ENCODE measurements at places on chromosomes 6 and 20.

DNA sequence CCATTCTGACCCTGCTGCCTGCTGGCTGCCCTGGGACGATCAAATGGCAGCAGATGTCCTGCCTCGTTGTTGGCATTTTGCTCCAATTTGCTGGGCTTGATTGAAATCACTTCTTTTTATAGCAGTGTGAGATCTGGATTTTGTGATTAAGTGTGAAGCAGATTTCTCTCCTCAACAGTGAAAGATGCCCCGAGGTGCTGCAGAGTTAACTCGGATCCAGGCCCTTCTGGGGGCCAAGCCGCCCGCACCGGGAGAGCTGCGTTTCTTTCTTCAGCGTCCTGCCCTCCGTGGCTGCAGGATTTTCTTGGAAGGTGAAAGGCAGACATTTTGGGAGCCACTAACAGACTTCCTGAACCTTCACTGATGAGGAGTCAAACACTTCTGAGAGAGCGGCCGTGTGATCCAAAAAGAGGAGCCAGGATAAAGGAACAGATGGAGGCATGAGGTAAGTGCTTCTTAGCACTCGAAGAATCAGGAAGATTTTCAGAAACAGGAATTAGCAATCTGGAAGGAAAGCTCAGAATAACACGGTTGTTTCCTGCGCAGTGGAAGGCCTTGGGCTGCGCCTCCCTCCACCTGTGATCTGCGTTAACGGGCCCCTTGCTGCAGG lies 139.5 kb upstream of the AFDN start:
- no peak for DNase-seq

DNA sequence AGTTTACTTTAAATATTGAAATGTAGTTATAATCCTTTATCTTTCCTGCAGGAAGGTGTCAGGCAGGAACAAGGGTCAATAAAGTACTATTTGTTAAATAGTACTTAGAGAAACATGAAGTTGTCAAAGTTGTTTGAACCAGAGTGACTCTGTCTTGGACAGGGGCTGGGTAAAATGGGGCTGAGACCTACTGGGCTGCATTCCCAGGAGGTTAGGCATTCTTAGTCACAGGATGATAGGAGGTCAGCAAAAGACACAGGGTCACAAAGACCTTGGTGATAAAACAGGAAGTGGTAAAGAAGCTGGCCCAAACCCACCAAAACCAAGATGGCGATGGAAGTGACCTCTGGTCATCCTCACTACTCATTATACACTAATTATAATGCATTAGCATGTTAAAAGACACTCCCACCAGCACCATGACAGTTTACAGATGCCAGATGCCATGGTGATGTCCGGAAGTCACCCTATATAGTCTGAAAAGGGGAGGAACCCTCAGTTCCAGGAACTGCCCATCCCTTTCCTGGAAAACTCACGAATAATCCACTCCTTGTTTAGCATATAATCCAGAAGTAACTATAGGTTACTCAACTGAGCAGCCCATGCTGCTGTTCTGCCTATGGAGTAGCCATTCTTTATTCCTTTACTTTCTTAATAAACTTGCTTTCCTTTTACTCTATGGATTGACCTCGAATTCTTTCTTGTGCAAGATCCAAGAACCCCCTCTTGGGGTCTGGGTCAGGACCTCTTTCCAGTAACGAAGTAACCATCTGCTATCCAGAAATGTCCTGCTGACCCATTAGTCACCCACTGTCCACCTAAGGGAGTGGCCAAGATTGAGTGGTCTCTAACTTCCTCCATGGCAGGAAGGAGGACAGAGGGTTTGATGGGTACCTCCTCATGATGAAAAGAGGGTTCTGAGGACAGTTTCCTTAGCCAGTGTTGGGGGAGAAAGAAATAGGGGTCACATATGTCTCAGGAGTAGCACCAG lies 19.6 kb downstream of the SLC22A2 start:
- DNase-seq = no peak

DNA sequence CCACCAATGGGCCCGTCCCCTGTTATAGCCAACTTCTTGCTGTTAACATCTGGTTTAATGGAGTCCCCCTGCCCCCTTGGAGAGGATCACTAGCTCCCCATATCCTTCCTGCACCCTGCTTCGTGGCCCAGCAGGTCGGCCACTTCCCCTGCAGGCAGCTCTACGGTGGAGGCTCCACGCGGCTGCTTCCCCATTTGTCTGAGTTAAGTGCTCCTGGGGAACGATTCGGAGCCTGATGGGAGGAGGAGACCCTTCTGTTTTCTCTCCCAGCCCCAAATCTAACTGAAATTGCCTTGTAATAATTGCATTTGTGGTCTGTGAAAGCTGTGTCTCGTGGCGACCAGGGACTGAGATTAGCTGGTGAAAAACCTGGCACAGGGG lies 74.6 kb downstream of the SULF2 start:
- no peak for DNase-seq

GRCh38 chr6:156060013-156060412 lies 604.4 kb upstream of the NOX3 start:
- no peak for DNase-seq

GRCh38 chr20:18404172-18404571 lies 62.7 kb downstream of the DZANK1 start:
- no peak for DNase-seq

DNA sequence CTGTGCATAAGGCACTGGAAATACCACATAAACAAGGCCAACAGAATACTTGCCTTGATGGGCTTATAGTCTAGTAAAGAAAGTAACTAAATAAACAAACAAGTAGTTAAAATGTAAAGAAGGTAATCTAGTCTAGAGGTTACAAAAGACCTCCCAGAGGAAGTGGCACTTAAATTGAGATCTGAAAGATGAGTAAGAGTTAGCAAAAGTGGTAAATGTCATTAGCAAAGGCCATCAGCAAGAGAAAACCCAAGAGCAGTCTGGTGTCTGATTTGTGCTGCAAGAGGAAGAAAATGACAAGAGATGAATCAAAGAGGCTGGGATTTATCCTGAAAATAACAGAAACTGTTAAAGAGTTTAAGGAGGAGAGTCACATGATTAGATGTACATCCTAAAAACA lies 96.6 kb upstream of the SMLR1 start:
- no peak for DNase-seq

GRCh38 chr6:135222623-135223022 lies 41.5 kb downstream of the MYB start:
- no peak for DNase-seq

DNA sequence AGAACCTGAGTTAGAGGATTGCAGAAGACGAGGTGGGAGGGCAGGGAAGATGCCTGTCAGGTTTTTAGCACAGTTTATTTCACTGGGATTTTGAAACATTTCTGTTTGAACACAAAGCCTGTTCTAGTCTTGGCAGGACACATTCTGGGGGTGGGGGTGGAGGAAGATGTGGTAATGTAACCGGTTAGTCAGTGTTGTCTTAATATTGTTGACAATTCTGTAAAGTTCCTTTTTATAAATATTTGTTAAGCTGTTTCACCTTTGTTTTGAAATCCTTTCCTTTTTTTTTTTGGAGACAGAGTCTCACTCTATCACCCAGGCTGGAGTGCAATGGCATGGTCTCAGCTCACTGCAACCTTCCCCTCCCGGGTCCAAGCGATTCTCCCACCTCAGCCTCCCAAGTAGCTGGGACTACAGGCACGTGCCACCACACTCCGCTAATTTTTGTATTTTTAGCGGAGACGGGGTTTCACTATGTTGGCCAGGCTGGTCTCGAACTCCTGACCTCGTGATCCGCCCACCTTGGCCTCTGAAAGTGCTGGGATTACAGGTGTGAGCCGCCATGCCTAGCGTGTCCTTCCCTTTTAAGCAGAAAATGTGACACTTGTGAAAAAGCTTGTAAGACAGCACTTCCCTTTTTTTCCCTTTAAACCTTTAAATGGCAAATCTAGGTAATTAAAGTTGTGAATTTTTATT lies 20.2 kb downstream of the SLC9A8 start:
- DNase-seq = no peak

DNA sequence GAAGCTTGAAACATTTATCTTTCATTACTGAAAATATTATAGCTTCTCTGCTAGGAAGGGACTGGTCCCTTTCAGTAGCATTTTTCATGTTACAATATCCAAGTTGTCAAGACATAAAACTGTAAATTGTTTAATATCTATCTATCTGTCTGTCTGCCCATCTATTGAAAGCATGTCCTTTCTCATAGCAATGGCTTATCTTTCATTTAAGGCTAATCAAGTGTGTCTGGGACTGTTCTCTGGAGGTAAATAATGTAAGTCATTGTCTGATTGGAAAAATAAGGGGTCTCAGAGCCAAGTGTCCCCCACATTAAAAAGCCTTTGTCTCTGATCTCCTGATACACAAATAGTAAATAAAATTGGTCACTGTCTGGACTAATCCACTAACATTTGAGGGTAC lies 135.5 kb downstream of the PKHD1 start:
- DNase-seq = no peak

DNA sequence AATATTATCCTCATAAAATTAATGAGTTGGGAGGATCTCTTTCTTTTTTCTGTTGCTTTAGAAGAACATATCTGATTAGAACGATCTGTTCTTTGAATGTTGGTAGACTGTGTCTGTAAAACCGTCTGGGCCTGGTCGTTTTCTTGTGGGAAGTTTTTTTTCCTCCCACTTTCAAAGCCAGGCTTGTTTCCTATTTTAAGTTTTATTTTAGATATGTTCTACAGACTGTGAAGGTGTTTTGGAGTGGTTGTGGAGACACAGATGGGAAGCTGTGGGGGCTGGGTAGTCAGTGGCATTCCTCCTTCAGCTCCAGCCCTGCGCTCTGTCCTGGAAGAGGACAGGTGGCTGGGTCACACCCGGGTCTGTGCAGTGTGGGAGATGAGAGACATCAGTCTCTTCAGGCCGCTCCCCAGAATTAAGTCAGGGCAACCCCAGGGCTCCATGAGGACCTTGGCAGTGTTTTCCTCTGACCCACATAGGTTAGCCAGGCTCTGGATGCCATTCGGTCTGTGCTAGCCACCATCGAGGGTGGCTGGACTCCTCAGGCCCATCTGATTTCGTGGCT lies 92.0 kb upstream of the SCP2D1 start:
- DNase-seq = no peak

DNA sequence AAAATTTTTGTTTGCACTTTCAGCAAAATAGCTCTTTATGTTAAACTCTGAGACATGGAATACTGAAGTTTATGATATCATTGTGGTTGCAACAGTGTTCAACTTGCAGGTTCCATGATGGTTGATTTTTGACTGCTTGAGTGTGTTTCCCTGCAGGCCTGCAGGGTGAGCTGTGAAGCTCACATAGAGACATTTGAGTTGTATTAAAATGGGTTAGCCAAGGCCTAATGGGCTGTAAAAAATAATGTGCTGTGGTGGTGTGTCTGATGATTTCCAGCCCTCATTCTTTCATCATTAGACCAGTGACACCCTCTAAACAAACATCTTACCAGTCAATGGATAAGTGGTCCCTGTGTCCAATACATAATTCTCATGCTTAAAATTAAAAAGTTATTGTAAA lies 321.4 kb downstream of the FARS2 start:
- DNase-seq = no peak

DNA sequence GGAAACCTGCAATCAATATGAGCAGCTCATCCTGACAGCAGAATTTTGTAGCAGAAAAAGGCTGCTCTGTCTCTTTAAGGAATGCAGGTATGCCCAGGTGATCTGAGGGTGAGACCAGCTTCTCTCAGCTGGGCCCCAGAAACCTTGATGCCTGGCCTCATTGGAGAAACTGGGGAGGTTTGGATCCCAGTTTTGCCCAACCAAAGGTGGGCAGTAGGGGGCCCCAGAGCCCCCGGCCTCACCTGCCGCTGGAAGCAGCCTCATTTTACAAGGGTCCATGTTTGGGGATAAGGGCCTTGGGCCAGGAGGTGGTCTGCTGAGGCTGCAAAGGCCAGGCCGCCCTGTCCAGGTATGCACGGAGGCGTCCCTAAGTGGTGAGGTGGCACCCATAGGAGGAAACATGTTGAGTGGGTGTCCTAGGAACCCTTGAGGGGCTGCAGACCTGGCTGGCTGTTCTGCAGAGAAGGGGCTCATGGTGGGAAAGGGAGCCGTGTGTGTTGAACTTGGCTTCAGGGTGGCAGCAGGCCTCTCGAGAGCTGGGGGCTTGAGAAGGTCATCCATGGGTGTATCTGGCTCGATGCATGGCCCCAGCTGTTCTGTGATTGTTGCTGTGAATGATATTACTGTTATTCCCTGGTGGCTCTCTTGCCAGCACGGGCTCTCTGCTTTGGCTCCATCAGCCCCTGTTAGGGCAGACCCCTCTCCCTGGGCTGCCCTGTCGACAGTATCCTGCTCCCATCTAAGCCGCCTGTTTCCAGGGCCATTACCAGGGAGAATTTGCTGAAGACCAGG lies 208.4 kb downstream of the CDH4 start:
- no peak for DNase-seq

DNA sequence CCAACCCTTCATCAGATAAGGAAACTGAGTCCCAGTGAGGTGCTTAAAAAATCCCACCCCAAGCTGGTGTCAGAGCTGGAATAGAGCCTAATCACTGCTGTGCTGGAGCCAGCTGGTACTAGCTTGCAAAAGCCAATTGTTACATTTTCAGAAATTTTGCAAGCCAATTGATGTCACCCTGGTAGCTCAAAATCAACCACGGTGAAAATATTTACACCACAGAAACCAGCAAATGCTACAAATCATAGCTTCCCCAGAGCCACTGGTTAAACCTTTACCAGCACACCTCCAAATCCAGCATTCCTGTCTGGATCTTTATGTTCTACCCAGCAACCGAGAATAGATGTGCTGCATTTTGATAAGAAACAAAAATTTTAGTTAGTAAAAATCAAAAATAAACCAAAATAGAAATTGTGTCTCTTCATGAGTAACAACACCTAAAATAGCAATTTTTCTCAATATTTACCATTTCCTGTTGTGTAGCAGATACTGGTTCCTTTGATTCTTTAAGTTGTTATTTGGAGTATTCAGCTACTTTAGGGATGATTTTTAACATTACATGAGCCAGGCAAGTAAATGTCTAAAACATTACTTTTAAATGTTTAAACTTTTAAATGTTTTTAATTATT lies 7.2 kb upstream of the LCA5 start:
- DNase-seq = no peak

GRCh38 chr20:31934491-31934890 lies 17.4 kb downstream of the PDRG1 start:
- DNase-seq = no peak

DNA sequence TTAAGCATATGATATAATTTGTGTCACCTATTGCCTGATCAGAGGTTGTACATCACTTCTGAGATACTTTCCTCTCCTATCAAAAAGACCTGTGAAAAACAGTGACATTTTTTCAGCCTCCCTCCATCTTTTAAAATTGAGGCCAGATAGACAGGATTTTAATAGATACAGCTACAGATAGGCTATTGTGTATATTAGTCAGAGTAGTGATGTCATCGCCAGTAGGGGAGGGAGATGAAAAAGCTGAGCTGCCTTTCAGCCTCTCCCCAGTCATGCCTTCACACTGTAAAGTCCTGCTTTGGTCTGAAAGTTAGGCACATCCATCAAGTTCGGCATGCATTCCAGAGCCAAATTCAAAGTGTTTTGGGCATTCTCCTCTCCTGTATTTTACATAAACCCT lies 7.9 kb upstream of the PABPC1L start:
- DNase-seq = no peak

DNA sequence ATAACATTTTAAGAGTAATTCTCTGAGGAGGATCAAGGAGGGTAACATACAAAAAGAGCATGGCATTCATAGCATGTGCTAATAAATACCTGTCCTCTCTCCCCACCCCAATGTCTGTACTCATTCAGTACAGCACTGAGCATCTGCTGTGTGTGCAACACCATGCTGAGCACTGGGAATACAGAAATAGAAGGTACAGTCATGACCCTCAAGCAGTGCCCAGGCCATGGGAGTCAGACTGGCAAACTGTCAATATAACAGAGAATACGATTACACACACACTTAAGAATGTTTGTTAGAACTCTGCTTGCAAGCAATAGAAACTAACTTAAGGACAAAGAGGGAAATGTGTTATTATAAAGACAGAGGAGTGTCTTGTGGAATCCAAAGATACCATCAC lies 24.7 kb upstream of the ZFAND3 start:
- DNase-seq = no peak

GRCh38 chr20:1423625-1424106 lies 30.8 kb upstream of the FKBP1A start:
- DNase-seq = peak; percentile 52

Data from neural crest cell (in vitro differentiated cells).